Activated naive CD8-positive, alpha-beta T cell treated with anti-CD3 and anti-CD28 coated beads, Interleukin-2, amount 10 ng/mL, durations not matched to agents 7 days and 5 days (primary cell): ENCODE measurements at places on chromosomes 1 and 21. TPM values are rescaled to one million over a fixed set of nuclear protein-coding genes. Genes with fewer than 3 reads are reported as not detected.

- DNase-seq, result no peak
Observed at GRCh38 chr1:106879538-106879937, 176.9 kb upstream of the PRMT6 start.

GRCh38 chr1:36855699-36856494 is 178.4 kb downstream of the GRIK3 start:
- no peak for DNase-seq

DNA sequence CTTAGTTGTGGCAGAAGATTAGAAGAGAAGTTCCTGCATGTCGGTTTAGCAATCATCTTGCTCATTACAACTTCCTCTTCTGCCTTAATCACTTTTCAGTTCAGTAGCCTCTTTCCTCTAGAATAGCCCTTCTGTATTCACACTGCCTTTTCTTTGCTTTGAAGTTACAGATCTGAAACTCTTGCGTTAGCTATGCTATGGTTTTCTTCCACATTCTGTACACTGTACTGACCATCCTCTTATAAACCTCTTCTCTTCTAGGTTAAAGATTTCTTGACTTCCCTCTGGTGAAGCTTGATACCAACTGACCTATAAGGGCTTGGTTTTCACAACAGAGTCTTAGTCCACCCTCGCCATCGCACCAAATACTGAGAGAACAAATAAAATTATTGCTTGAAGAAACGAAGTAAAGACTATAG is 35.0 kb downstream of the C21orf91 start:
- no peak for DNase-seq

DNA sequence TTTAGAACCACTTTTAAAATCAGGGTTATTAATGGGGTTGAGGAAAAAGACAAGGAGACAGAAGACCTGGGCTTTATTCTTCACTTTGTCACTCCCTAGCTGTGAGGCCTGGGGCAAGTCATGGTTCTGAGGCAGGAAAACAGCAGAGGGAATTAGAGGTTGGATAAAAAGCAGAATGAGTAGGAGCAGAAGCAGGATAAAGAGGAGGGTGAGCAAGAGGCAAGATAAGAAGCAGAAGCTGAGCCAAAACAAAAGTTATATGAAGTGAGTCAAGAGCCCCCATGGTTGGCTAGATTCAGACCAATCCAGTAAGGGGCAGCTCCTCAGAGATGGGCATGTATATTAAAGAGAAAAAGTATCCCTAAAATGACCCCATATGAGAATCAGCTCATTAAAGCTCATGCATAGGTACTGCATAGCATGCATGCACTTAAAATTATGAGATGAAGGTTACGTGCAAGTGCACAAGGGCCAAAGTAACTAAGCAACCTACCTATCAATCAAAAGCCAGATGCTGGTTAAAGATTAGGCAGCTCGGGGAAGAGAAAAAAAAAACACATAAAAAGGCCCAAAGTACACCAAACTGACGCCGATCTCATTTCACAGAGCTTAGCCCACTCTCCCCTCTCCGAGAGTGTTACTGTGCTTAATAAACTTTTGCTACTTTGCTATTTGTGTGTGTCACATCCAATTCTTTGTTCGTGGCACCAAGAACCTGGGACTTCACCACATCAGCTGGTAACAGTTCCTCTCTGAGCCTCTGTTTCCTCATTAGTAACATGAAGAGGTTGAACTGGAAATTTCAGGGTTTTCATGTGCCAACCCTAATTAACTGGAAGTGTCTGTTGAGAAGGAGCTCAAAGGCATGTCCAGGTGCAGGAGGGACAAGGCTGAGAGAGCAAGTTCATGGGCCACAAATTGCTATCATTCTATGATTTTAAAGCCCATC is 2.2 kb downstream of the AVPR1B start:
- DNase-seq, result no peak

The CD1B gene
- not detected for total RNA-seq

The NR1I3 gene
- total RNA-seq, result not detected

GRCh38 chr1:30198795-30199403 is 524.5 kb downstream of the MATN1 start:
- no peak for DNase-seq

The PIGV gene
- 21.5 TPM for total RNA-seq

DNA sequence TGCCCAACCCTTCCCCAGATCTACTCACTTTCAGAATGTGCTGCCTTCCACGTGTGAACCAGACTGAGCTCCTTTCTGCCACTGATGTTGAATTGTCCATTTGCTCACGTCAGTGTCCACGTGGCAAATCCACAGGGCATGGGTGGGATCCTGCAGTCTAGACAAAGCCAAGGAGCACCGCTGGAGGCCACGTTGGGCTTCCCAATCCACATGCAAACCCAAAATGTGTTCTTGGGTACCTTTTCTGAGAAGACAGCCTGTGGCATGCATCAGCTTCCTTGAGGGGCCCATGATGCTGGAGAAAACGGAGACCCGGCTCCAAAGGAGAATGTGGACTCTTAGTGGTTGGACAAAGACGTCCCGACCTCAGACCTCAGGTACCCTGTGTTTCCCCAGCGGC is 87.6 kb downstream of the PDE9A start:
- DNase-seq, result no peak

- no peak for DNase-seq
Observed at GRCh38 chr1:35319988-35320713, 51.6 kb downstream of the ZMYM4 start.

DNA sequence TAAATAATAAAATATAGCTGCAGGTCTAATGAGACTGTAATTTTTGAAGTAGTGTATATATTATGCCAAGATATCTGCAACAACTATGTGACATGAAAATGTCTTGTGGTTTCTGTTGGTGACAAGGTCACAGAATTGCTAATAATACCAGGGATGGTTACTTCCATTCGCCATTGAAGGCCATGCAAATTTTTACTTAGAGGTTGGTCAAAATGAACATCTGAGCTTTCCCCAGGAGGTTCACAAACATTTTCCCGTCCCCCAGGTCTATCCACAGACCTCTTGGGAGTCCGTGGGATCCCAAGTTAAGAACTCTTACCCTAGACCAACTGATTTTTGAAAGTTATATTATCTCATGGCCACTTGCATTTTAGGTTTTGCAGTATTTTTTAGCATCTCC is 62.7 kb downstream of the BCL9 start:
- no peak for DNase-seq

- DNase-seq, result no peak
Observed at GRCh38 chr21:37986751-37987399, 70.6 kb upstream of the KCNJ6 start.

The IL19 gene
- total RNA-seq, result not detected

GRCh38 chr1:220325306-220325995 is 53.2 kb upstream of the RAB3GAP2 start:
- no peak for DNase-seq

The CELA3A gene
- total RNA-seq, result not detected

The BRINP3 gene
- total RNA-seq, result not detected

The EXO1 gene
- total RNA-seq, result 29.0 TPM

- peak; percentile 58 for DNase-seq
Observed at GRCh38 chr21:45309069-45309986, 21.6 kb upstream of the POFUT2 start.

GRCh38 chr1:117541003-117541402 is 64.8 kb upstream of the TENT5C start:
- no peak for DNase-seq

The PLCH2 gene
- 28.2 TPM for total RNA-seq

GRCh38 chr1:160522622-160523345 is at the start of gene SLAMF6:
Gene SLAMF6 (minus strand): TSS chr1:160523255. CDS start chr1:160523192, 63 bp downstream.
- DNase-seq, result peak; percentile 62

GRCh38 chr1:162023547-162024501 is at the start of gene OLFML2B:
Gene OLFML2B (minus strand): TSS chr1:162023869. CDS start chr1:162023430, 439 bp downstream.
- DNase-seq, result peak; percentile 71

GRCh38 chr1:95627244-95627643 is 393.2 kb downstream of the RWDD3 start:
- no peak for DNase-seq

The FMO5 gene
- total RNA-seq, result 0.86 TPM

GRCh38 chr1:18110968-18111367 is 3.4 kb downstream of the IGSF21 start:
- no peak for DNase-seq

The KIF2C gene
- total RNA-seq, result 76.5 TPM

DNA sequence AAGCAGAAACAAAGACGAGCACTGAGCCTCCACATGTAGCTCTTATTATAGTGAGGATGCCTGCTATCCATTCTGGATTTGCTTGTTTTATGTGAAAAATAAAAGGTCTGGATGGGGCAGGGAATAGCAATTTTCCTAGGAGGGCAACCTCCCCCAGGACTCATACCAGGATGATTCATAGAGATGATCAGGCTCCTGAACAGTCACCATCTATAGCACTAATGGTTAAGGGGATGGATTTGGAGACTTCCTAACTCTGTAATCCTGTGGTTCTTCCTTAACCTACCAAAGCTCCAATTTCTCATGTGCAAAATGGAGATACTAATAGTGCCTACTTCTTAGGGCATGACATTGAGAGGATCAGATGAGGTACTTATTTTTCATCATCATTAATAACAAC is 34.5 kb upstream of the CD58 start:
- DNase-seq, result no peak
